ENCODE measurements at places on chromosomes 7 and 10.

GRCh38 chr7:44216521-44217222 is 15.9 kb downstream of the YKT6 start:
- no peak for DNase-seq

DNA sequence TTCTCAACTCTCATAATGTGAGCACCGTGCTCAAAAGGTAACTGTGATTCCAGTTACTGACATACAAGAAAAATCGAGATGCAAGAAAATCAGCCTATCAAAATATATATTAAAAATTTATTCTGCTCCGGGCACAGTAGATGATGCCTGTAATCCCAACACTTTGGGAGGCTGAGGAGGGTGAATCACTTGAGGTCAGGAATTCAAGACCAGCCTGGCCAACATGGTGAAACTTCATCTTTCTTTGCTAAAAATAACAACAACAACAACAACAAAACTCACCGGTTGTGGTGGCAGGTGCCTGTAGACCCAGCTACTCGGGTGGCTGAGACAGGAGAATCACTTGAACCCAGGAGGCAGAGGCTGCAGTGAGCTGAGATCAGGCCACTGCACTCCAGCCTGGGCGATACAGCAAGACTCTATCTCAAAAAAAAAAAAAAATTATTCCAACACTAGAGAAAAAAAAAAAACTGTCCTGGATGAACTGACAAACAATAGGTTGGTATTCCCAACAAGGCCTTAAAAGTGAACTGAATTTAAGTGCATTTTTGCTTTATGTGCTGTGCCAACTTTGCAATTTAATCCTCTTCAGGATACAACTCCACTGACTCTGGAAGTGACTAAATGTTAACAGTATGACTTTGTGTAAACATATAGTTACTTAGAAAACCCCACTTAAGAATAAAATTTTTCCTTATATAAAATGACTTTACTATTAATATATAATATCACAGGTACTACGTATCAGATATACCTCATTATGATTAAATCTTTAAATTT is 51.1 kb downstream of the JMJD1C start:
- DNase-seq: no peak

- DNase-seq: no peak
Measured at GRCh38 chr7:158368449-158368848, 219.2 kb downstream of the PTPRN2 start.

GRCh38 chr10:49552277-49552676 is 13.4 kb upstream of the ERCC6 start:
- DNase-seq: no peak
